ENCODE measurements at places on chromosomes 3 and 15.
A peak's percentile ranks its signal among the peaks of the same experiment; 100 is the strongest.

DNA sequence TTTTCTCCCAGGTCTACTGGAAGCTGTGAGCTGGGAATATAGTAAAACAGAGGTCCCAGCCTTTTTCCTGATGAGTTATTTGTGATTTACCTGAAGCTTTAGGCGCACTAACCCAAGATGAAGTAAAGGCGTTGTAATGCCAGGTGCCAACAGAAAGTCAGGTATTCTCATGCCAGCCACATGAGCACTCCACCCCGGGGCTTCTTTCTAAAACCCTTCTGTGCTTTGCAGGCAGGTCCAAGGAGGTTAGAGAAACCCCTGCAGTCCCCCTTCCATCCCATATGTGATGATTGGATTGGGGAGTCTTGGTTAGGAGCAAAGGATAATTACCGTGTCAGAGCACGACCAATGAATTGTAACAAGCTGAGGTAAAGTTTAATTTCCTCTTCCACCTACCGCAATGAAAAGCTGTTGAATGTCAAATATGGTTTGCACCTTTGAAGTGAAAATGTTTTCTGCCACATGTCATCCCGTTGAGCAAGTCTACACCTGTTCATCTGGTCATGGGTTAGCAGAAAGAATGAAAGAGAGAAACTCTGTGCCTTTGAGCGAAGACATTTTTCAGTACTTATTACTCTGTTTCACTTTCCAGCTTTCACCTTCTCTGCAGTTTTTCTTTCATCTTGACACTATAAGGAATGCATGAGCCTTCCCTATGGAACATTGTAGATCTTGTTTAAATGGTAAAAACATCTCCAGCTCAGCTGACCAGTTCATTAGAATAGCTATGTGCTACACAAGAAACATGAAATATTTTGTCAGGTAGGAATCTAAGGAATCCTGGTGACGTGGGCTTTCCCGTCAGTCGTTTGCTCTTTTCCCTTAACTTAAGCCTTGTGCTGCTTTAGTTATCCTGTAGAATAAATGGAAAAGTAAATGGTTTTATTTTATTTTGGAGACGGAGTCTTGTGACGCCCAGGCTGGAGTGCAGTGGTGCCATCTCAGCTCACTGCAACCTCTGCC is 204.6 kb upstream of the IL12A start:
- no peak for DNase-seq

DNA sequence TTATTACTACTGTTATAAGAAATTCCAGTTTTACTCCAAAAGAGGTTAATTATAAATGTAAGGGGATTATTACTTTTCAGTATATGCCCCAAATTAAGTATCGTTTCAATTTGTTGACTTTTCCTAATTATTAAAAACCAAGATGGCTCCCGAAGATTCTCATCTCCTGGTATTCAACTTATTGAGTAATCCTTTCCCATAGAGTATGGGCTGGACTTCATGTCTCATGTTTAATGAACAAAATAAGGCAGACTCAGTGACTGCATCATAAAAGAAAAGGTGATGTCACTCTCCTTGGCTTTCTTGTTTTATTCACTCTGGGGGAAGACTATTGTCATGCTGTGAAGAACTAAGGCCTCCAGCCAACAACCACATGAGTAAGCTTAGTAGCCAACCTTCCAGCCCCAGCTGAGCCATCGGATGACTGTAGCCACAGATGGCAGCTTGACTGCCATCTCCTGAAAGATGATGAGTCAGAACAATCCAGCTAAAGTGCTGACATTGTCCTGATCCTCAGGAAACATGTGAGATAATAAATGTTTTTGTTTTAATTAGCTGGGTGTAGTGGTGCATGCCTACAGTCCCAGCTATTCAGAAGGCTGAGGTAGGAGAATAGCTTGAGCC is 17.3 kb downstream of the IGF2BP2 start:
- peak; percentile 25 for DNase-seq

DNA sequence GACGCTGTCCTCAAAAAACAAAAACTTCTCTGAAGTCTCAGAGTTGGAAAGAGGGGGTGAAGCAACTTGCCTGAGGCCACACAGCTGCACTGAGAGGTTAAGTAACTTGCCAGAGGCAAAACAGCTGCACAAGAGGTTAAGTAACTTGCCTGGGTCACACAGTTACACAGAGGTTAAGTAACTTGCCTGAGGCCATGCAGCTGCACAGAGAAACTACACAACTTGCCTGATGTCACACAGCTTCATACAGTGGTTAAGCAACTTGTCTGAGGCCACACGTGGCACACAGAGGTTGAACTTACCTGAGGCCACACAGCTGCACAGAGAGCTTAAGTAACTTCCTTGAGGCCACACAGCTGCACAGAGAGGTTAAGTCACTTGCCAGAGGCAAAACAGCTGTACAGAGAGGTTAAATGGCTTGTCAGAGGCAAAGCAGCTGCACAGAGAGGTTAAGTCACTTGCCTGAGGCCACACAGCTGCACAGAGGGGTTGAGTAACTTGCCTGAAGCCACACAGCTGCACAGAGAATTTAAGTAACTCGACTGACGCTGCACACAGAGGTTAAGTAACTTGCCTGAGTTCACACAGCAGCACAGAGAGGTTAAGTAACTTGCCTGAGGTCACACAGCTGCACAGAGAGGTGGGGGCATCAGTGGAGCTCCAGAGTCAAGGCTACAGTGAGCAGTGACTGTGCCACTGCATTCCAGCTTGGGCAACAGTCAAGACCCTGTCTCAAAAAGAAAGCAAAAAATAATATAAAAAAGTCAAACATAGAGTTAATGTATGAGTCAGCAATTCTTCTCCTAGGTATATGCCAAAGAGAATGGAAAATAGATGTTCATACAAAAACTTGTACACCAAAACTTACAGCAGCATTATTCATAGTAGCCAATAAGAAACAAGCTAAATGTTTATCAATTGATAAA is 12.0 kb upstream of the ACAD9 start:
- no peak for DNase-seq

DNA sequence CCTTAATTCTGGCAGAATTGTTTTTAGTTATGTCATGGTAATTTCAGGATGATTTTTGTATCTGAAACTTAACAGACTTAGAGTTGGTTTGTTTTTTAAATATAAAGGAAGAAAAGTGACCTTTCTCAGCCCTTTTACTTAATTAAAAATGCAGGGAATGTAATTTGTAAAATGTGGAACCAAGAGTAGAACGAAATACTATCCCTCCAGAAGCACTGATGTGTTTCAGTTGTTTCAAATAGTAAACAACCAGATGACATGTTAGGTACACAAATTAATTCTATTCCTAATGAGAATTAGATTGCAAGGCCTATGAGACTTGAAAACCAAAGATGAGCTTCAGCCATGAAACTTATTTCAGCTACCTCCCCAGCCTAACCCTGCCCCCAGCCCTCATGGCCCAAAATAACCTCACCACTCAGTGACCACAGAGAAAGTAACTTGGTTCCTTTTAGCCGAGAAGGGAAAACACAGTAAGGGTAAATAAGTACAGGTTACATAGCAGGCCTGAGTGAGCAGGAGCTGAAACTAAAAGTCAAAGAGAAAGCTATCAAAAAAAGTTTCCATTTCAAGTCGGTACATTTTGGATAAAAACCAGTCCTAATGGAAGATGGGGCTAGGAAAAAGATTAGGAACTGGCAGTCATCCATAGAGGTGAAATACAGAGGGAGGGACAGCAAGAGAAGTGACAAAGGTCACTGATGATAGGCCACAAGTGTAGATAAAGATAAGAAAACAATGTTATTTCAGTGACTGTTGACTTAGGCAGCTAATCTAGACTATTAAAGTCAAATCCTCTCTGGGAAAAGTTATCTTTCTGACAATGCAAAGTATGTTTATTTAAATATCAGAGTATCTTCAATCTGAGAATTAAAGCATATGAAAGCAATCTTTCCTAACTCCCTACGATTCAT is 23.2 kb downstream of the SENP8 start:
- DNase-seq = no peak

DNA sequence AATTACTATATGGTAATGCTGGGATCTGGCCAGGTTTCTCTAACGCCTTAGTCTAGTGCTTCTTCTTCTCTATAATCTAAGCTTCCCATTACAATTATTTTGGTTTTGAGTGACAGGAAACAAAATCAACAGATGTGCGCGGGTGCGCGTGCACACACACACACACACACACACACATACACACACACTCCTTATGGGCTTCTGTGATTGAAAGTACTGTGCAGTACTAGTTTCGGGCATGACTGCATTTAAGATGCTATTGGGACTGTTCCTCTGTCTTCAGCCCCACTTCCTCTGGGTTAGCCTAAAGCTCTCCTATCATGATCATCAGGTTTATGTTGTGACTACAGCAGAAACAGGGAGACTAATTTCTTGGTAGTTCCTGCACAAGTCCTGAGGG is 32.2 kb downstream of the EPHB1 start:
- DNase-seq = no peak

GRCh38 chr3:18024715-18025114 is 282.3 kb upstream of the TBC1D5 start:
- DNase-seq = no peak

DNA sequence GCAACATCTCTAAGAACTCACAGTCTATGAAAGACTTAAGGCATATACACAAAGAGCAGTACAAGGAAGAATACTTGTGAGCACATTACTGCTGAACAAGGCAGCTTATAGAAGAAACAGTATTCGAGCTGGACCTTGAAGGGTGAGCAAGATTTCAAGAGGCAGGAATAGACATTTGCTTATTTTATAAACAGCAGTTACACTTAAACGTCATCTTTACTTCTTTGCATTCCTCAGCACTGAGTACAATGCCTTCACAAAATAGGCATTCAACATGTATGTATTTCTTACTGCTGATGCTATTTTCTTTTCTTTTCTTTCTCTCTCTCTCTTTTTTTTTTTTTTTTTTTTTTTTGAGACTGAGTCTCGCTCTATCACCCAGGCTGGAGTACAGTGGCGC is 205.8 kb downstream of the ZIC4 start:
- DNase-seq = no peak

DNA sequence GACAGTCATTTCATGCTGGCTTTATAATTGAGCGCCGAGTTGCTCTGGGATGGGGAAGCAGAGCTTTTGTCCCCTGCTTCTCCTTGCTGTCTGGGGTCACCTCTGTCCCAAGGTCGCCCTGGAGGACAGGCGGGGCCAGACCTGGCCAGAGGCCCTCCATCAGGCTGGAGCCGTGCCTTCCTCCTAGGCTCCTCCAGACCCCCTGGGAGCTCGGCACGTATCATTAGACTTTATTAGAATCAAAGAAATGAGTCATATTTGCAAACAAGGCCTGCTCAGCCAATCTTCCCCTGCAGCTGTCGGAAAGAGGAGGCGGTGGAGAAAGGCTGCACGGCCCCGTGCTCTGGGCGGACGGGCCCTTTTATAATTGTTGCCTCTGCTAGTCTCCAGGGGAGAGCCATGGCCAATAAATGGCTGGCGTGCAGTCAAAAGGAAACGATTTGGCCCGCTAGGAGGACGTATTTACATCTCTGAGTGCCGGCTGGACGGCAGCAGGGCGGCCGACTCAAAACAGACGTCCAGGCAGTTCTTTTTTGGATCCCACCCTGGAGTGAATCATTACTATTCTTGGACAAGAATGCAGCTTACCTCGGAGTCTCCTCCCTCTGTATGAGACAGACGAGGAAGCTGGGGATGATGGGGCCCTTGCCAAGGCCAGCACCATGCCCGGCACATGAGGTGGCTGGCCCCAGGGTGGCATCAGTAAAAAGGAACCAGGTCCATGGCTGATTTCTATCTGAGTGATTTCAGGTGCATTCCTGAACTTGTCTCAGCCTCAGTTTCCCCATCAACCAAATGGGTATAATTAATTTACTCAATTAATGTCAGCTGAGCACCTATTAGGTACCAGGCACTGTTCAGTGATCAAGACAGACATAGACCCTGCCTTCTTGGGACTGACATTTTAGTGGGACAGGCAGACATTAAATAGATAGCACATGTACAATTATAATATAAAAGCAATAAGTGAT is 50.6 kb downstream of the SLC6A6 start:
- DNase-seq = peak; percentile 43

DNA sequence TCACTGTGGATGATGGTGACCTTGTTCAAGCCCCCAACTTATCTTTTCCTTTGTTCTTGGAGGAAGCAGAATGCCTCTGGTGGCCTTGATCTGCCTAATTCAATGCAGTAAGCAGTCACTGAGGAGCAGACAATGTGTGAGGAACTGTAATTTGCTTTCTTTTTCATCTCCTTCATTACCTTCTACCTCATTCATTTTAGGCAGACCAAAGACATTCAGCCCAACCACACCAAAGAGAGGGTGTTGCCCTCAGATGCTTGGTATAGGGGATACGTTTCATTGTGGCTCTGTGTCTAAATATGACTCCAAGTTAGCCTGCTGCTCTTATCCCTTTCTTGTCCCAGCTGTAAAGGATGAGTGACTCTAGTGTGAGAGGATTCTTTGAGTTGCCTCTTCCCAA is 15.3 kb downstream of the EXOSC7 start:
- no peak for DNase-seq

DNA sequence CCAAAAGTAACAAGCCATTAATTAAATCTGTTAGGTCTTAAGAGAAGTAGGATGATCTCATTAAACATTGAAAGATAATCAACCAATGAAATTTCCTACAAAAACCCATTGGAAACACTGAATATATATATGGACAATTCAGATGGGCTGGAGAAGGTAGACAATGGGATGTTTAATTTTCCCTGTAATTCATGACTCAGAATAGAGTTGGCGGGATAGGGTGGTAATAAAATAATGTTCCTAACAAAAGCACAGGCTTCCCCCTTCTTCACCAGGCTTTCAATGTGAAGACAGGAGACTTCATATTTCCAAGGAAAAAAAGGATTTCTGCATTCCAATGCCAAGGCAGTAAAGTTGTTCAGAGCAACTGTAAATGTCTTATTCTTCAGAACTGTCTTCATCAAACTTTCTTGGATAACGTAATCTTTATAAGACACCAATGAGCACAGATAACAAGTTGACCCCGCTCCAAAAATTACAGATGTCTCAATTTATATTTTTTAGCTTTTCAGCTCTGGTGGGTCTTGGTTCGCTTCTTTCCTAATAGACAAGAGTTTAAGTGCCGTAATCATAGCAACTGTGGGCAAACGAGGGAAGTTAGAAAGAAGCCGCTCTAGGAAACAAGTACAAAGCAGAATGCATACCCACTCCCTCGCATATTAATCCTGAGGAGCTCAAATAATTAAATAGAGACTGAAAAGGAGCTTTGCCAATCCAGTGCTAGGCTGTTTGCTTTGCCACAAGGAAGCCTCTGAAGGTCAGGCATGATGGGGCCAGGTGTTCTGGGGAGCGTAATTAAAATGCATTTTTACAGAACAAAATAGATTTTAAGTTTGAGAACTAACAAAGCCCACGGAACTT is 377.0 kb downstream of the FOXP1 start:
- DNase-seq = no peak

DNA sequence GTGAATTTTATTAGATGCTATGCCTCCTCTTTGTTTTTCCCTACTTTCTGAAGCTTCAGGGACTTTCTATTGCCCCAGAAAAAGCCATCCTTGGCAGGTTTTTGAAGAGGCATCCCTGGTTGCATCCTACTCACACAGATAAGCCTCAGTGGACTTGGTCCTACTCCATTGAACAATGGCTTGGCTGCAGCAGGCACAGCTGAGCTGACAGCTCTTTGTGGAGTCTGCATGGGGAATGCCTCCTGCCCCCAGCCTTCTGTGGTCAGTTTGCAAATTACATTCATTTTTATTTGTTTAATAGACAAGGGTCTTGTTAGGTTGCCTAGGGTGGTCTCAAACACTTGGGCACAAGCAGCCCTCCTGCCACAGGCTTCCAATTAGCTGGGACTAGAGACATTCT is 69.7 kb downstream of the NPAP1 start:
- DNase-seq = no peak

GRCh38 chr3:64368257-64369020 is 143.2 kb upstream of the PRICKLE2 start:
- DNase-seq = no peak

GRCh38 chr15:85869124-85869523 is 74.4 kb upstream of the KLHL25 start:
- no peak for DNase-seq

GRCh38 chr3:169931747-169932520 is 20.6 kb downstream of the SAMD7 start:
- DNase-seq = no peak

Measured in iPS-NIHi11 (cell line).